ENCODE measurements at places on chromosomes 2 and 18. TPM values are rescaled to one million over a fixed set of nuclear protein-coding genes. Genes with fewer than 3 reads are reported as not detected.

MC5R gene
- not detected for total RNA-seq

- DNase-seq, result no peak
These were observed 125.7 kb downstream of the RBMS1 start for GRCh38 chr2:160367887-160368286.

NEMP2 gene
- total RNA-seq, result 7.8 TPM

- DNase-seq, result no peak
These were observed 1.2 kb downstream of the KIF5C start for GRCh38 chr2:148876202-148876594.

MAP2 gene
- total RNA-seq, result not detected

GRCh38 chr2:141392517-141393213 is 738.2 kb downstream of the LRP1B start:
- no peak for DNase-seq

ACTG2 gene
- total RNA-seq, result not detected
